ENCODE measurements at places on chromosomes 12 and 14. TPM values are rescaled to one million over a fixed set of nuclear protein-coding genes. Genes with fewer than 3 reads are reported as not detected.
A peak's percentile ranks its signal among the peaks of the same experiment; 100 is the strongest.

Gene KMT2D
- 64.2 TPM for total RNA-seq

Gene IL22
- not detected for total RNA-seq

Gene KCNH3
- 0.04 TPM for total RNA-seq

Gene PLCZ1
- total RNA-seq: not detected

Gene CAPS2
- total RNA-seq: 9.8 TPM

Gene RASSF9
- 4.1 TPM for total RNA-seq

Gene HOXC5
- total RNA-seq: 0.74 TPM

Gene VPS37B
- 11.1 TPM for total RNA-seq

Gene DENND5B
- 24.3 TPM for total RNA-seq

Gene RHOJ
- total RNA-seq: 5.1 TPM

Gene IGFBP6
- 21.3 TPM for total RNA-seq

Gene FGF6
- total RNA-seq: 12.2 TPM

Gene IL26
- not detected for total RNA-seq

Gene RERGL
- 1.9 TPM for total RNA-seq

Gene DGKA
- 5.3 TPM for total RNA-seq

Gene KLRD1
- total RNA-seq: 1.1 TPM

Gene FAM181A
- not detected for total RNA-seq

- no peak for DNase-seq
Measured at GRCh38 chr12:3493859-3494176, 2.8 kb downstream of the PRMT8 start.

GRCh38 chr12:89968151-89968700, 259.6 kb upstream of the ATP2B1 start:
- no peak for DNase-seq

GRCh38 chr12:115755061-115755724, 522.3 kb downstream of the MED13L start:
- no peak for DNase-seq

DNA sequence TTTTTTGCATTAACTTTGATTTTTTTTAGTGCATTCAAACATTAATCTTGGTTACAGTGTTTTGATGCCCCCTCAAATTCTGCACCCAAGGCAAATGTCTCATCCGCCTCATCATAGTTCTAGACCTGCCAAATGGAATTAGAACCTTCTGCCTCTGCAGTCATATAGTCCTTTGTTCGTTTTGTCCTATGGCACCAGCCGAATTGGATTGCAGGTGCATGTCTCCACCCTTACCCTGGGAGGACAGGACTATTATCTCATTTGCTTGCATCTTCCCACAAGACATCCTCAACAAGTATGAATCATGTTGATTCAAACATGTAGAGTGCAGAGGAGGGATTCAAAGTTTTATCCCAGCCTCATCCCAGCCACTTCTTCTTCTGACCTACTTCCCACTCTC, 579.1 kb downstream of the VRK1 start:
- DNase-seq: no peak

GRCh38 chr12:124700810-124701592, 133.6 kb upstream of the NCOR2 start:
- DNase-seq: no peak

- DNase-seq: no peak
Measured at GRCh38 chr12:29164477-29165393, 15.7 kb downstream of the FAR2 start.

DNA sequence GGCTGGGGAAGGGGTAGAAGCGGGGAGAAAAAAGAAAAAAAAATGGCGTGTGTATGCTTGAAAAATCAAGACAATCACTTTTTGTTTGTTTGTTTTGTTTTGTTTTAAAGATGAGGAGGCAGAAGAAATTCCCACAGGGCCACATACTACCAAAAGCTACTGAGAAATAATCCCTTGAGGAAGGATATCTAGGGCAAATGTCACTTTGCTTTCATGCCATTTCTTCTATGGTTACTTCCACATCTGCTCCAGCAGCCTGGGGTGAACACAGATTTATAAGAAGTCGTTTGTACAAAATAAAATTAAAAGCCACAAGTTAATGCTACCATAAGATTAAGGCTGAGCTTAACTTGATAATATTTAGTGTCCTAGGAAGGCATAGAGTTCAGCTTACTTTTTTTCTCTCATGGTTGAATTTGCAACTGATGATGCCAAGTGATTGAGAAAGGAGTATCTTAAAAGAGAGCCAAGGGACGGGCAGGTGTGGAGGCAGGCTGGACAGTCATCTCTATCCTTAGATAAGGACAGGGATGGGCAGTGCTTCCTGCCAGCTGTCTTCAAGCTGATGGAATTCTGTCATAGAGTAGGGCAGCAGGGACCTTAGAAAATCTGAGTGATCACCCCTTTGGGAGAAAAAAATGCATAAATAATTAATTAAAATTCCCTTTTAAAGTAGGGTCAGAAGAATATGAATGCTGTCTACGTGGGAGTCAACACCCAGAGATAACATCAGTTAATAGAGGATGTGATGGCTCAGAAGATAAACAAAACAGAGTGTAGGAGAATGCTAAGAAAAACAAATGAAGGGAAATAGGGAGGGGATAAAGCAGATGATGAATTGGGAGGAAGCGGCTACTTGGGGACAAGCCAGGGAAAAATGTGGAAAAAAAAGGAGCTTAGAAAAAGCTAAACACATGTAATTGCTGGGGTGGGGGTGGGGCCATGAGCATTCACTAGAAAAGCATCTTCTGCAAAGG, 57.1 kb downstream of the DYRK2 start:
- no peak for DNase-seq

- no peak for DNase-seq
Measured at GRCh38 chr14:104403421-104404220, 175.9 kb upstream of the C14orf180 start.

GRCh38 chr12:42574851-42575266, 14.7 kb downstream of the PRICKLE1 start:
- no peak for DNase-seq

- DNase-seq: no peak
Measured at GRCh38 chr12:85424581-85425348, 144.7 kb downstream of the ALX1 start.

- DNase-seq: no peak
Measured at GRCh38 chr12:117060929-117061305, 38.3 kb downstream of the TESC start.

GRCh38 chr12:46958599-46959290, 120.7 kb upstream of the PCED1B start:
- no peak for DNase-seq

DNA sequence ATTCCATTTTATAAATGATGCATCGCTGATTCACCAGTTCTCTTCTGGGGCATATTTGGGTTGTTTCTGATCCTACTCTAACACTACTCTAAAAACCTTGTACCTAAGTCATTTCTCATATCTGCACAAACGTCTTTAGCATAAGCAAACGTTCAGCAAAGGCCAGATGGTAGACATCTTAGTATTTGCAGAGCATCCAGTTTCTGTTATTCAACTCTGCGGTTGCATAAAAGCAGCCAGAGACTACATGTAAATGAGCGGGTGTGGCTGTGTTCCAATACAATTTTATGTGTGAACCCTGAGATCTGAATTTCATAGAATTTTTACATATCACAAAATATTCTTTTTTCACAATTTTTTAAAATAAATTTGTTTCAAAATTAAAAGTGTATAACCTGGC, 22.8 kb upstream of the MMP17 start:
- no peak for DNase-seq

GRCh38 chr14:77161011-77161410, 19.4 kb upstream of the ZDHHC22 start:
- no peak for DNase-seq

DNA sequence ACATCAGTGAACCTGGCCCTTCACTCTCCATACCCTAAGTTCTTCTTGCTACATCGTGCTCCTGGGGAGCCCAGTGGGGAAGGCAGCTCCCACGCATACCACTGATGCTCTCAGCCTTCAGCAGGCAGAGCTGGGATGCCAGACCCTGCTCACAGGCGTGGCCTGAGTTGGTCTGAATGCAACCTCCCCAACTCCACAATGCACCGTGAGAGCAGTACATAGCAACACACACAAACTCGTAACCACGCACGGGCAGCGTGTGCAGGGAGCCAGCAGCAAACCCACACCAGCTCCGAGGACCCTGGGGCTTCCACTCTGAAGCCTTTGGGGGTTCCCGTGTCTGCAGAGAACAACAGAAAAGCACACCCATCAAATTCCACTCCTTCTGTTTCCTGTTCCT, 37.3 kb downstream of the ANO2 start:
- DNase-seq: no peak

DNA sequence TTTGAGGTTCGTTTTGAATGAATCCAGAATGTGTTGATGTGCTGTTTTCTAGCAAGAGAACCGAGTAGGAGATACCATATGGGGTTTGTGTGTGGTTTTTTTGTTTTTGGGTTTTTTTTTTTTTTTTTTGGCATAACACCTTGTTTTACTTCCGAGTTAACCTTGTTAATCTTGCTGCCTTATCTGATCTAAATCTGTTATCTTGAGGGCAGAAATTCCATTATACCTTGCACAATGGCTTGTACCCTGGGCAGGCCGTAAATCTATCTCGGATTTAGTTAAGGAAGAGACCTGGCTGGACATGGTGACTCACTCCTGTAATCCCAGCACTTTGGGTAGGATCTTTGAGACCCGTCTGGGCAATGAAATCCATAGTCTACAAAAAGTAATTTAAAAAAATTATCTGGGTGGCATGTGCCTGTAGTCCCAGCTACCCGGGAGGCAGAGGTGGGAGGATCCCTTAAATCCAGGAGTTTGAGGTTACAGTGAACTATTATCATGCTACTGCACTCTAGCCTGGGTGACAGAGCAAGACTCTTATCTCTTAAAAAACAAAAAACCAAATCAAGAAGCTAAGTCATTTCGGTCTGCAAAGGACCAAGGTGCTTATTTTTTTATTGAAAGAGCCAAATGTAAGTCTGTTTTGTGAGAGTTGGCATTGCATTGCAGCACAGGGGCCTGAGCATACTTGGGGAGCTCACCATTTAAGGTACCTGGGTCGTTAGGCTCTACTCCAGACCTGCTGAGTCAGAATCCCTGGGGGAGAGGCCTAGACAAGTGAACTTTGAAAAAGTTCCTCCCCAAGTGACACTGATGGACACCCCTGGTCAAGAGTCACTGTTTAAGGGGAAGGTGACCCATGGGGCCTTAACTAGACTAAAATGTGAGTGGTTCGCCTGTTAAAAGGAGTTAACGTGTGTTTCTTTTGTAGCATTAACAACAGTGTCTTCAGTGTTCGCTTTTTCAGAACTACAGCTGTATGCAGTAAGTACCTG, 6.7 kb downstream of the DLST start:
- no peak for DNase-seq

DNA sequence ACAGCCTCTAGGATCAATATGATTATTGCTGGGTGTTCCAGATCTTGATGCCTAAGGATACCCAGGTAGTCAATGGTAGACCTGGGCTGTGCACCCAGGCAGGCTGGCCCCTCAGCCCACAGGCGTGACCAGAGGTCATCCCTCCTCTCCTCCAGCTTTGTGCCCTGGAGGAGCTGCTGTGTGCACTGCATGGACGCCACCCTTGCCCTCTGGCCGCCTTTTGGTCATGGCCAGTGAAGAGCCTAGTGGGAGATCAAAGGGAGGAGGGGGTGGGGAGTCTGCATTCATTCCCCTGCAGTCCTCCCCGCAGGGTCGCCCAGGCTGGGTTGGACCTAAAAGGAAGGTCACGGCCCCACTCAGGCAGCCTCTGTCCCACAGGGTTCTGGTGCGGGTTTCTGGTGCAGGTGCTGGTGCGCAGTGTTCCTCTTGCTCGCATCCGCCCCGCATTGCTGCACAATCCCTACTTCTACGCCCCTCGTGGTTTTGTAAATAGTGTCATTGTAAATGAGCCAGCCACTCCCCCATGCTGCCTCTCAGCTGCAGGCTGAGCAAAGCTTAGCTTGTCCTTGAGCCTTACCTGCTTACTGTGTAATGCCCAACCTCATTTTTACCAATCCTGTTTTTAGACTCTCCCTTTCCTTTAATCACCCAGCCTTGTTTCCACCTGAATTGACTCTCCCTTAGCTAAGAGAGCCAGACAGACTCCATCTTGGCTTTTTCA, 55.3 kb downstream of the PSMA6 start:
- peak; percentile 45 for DNase-seq

GRCh38 chr14:52917735-52918134, 33.1 kb downstream of the FERMT2 start:
- no peak for DNase-seq

DNA sequence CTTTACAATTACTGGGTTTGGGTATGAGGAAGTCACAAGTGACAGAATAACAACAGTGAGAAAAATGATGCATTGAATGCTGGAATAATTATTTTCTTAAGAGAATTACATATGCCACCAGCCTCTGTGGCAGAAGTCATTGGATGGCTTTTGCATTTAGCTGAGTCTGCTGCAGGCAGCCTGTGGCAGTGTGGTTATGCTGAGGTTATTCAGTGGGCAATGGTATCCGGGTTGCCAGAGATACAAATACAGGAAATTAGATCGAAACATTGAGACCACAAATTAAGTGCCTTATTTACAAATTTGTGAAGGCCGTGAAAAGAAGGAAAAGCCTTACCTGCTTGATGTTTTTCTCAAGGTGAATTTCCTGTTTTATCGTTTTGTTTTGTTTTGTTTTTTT, 1050.0 kb downstream of the GALC start:
- DNase-seq: no peak

GRCh38 chr12:25835385-25835784, 123.1 kb upstream of the RASSF8 start:
- no peak for DNase-seq

DNA sequence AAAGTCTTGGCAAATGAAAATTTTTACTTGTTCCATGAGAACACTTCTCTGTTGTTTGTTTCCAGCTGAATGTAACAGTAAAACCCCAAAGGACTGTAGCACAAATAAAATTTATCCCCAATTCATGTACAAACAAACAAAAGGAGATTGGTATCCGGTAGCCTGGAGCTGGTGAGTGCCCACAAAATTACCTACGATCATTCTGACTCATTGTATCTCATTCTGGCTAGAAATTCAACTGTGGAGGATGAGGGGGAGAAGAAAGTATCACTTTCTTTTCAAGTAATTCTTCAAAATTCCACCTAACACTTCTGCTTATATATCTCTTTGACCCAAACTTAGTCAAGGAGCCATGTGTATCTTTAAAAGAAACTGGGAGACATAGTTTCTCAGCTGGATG, 268.5 kb downstream of the ALG10B start:
- DNase-seq: no peak

DNA sequence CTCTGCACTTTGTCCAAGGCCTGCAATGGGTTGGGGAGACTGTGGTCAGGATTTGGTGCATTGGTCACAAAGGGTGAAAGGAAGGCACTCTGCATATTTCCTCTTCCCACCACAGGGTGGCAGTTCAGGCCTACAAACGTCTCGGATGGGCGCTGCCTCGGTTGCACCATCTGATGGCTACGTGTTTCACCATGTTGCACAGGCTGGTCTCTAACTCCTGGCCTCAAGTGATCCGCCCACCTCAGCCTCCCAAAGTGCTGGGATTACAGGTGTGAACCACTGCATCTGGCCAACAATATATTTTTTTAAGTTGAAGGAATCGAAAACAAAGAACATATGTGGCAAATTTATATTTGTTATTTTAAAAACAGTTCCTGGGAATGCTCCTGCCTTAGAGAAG, 35.1 kb downstream of the TMBIM6 start:
- peak; percentile 85 for DNase-seq

Data from psoas muscle (tissue), 8 donors.